ENCODE measurements at places on chromosomes 6 and 20. TPM values are rescaled to one million over a fixed set of nuclear protein-coding genes. Genes with fewer than 3 reads are reported as not detected.

DNA sequence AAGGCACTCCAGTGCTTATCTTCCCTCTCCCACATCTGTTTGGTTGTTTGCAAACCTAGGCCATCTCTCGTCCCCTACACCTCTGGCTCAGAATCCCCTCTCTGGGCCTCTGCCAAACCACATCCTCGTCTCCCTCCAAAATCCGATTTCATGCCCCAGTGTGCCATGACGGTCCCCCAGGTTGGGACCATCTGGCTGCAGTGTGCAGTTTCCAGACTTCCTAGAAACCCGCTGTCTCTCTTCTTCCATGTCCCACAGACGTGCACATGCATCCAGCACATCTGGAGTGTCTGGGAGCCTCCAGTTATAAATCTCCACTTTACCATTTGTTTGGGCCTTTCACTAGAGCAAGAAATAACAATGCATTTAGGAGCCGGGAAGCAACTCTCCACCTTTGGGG is 316.2 kb downstream of the KIF16B start:
- no peaks in the 10 kb centered on the region for H3K27me3 ChIP-seq
- no peak overlapping the region for H3K4me3 ChIP-seq
- no peak for DNase-seq
- H3K36me3 ChIP-seq = no peaks in the 10 kb centered on the region

Gene PSMB8
- 62.7 TPM for total RNA-seq

DNA sequence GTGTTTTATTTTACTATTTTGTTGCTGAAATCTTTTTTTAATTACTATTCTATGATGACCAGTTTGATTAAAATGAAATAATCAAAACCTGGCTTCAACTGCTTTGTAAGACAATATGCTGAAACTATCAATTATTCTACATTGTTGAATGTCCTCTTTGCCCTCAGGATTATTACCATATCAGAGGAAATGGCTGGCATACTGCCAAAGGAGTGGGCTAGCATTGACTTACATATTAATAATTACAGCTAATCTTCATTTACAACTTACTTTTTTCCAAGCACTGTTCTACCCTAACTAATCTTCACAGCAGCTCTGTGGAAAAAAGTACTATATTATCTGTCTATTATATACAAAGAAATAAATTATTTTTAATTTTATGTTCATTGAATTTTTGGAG is 560.5 kb downstream of the BCKDHB start:
- no peaks in the 10 kb centered on the region for H3K36me3 ChIP-seq
- H3K4me1 ChIP-seq = no peaks in the 10 kb centered on the region
- no peak overlapping the region for H3K4me3 ChIP-seq
- H3K27me3 ChIP-seq = no peaks in the 10 kb centered on the region
- no peak overlapping the region for H3K27ac ChIP-seq

Gene ZNF831
- total RNA-seq = 0.34 TPM

GRCh38 chr6:157546321-157546720 is 165.3 kb downstream of the ZDHHC14 start:
- no peak for DNase-seq
- no peaks in the 10 kb centered on the region for H3K4me1 ChIP-seq
- peaks cover 7% of the 10 kb centered on the region for H3K36me3 ChIP-seq
- no peak overlapping the region for H3K4me3 ChIP-seq

Gene FERMT1
- 39.3 TPM for total RNA-seq

DNA sequence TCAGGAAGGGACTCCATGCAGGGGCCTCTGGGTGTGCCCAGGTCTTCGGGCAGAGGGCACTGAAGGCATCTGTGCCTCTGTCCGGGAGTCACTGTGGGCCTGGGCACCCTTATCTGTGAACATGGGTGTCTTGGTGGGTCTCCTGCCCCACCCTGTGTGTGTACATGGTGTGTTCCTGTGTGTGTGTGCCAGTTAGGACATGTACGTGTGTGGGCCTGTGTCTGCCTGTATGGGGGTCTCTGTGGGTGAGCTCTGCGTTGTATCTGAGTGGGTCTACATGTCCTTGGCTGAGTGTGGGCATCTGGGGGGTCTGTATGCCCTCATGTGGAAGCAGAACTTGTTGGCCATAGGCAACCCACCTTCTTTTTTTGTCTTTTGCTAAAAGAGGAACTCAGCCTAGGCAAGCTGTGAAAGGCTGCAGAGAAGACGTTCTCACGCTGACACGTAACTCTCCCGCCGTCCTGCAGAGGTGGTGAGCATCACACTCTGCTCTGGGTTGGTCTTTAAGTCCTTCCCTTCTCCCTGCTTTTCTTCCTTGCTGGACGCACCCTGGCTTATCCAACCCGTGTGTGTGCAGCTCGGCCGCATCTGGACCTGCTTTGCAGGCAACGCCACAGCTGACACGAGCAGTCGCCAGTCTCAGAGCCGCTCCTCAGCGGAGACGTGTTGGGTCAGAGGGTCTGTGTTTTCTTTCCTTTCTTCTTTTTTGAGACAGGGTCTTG is 532 bp upstream of the NPBWR2 start:
- DNase-seq = no peak
- peaks cover under 1% of the 10 kb centered on the region for H3K4me1 ChIP-seq
- no peaks in the 10 kb centered on the region for H3K36me3 ChIP-seq
- no peak overlapping the region for H3K4me3 ChIP-seq

Gene TFAP2C
- total RNA-seq = 88.0 TPM

GRCh38 chr20:59094576-59094975 is 52.0 kb upstream of the PRELID3B start:
- no peak for DNase-seq
- H3K27me3 ChIP-seq = no peaks in the 10 kb centered on the region
- H3K4me3 ChIP-seq = no peak overlapping the region
- H3K4me1 ChIP-seq = no peaks in the 10 kb centered on the region
- no peaks in the 10 kb centered on the region for H3K36me3 ChIP-seq
- no peak overlapping the region for H3K27ac ChIP-seq

DNA sequence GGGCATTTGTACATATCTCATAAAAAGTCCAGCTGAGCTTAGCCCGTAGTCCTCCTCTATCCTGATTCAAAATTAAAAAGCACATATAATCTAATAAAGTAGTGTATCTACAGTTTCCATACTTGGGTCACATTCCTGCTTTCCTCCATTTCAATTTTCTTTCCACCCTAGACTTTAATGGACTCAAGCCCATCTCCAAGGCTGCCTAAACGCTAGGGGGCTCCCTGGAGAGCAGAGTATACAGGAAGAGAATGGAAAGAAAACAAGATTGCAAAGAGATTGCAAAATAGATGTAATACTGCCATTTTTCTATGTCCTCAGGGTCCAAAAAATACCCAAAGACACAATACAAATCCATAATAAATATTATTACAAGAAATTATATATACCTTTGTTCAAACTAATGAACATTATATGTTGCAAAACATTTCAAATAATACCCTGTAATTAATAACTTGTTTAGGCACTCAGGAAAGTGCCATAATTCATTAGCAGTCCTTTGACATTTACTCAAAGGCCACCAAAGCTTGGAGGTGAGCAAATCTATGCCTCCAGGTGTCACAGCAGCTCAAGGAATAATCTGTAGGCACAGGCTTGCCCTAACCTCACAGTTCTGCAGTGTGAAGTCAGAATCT is 2.4 kb upstream of the MCM3 start:
- peaks cover 7% of the 10 kb centered on the region for H3K36me3 ChIP-seq
- no peak overlapping the region for H3K27ac ChIP-seq

- no peak overlapping the region for H3K4me3 ChIP-seq
- H3K27ac ChIP-seq = no peak overlapping the region
- peaks cover 63% of the 10 kb centered on the region for H3K36me3 ChIP-seq
- H3K4me1 ChIP-seq = no peaks in the 10 kb centered on the region
- DNase-seq = no peak
These were observed 66.3 kb upstream of the DYNLRB1 start for GRCh38 chr20:34449674-34450592.

Gene CYP39A1
- total RNA-seq = 39.0 TPM

Gene CASS4
- total RNA-seq = 0.42 TPM

Gene BMP7
- 23.4 TPM for total RNA-seq

GRCh38 chr6:20771409-20771808 is 237.2 kb downstream of the CDKAL1 start:
- no peaks in the 10 kb centered on the region for H3K36me3 ChIP-seq
- DNase-seq = no peak
- no peaks in the 10 kb centered on the region for H3K27me3 ChIP-seq
- no peak overlapping the region for H3K27ac ChIP-seq
- no peaks in the 10 kb centered on the region for H3K4me1 ChIP-seq

GRCh38 chr20:654417-654750 is 1.4 kb upstream of the SRXN1 start:
- H3K27me3 ChIP-seq = peaks cover 7% of the 10 kb centered on the region
- peaks cover 23% of the 10 kb centered on the region for H3K4me1 ChIP-seq
- no peak overlapping the region for H3K27ac ChIP-seq
- H3K4me3 ChIP-seq = no peak overlapping the region
- DNase-seq = no peak
- H3K36me3 ChIP-seq = peaks cover 8% of the 10 kb centered on the region

DNA sequence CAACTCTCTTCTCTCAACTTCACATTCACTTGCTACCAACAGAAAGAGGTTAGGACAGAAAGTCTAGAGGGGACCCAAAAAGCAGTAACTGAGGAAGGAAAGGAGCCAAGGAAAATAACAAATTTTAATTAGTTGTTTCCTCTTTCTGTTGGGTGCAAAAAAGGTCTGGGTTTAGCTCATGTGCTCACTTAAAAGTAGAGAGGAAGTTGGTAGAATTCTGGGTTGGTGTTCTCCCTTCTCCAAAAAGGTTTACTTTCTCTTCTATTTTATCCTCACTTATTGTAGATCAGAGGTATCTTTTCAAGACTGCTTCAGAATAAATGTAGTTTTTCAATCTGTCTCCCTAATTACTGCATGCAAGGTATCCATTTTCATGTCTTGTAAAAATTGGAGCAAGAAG is 42.8 kb downstream of the MAP3K7 start:
- no peaks in the 10 kb centered on the region for H3K27me3 ChIP-seq
- no peaks in the 10 kb centered on the region for H3K4me1 ChIP-seq

Gene PGC
- not detected for total RNA-seq

Gene NKX2-2
- total RNA-seq = not detected

- no peaks in the 10 kb centered on the region for H3K36me3 ChIP-seq
- no peaks in the 10 kb centered on the region for H3K27me3 ChIP-seq
- no peak for DNase-seq
- no peak overlapping the region for H3K27ac ChIP-seq
- peaks cover 2% of the 10 kb centered on the region for H3K4me1 ChIP-seq
These were observed 497.2 kb upstream of the JARID2 start for GRCh38 chr6:14748679-14749078.

GRCh38 chr6:52667572-52667971 is 3.3 kb upstream of the TMEM14A start:
- H3K4me3 ChIP-seq = no peak overlapping the region
- no peaks in the 10 kb centered on the region for H3K27me3 ChIP-seq
- no peaks in the 10 kb centered on the region for H3K36me3 ChIP-seq
- H3K4me1 ChIP-seq = peaks cover 39% of the 10 kb centered on the region
- no peak for DNase-seq

GRCh38 chr6:98831057-98831958 is 3.1 kb upstream of the POU3F2 start:
- H3K4me1 ChIP-seq = peaks cover 63% of the 10 kb centered on the region
- H3K4me3 ChIP-seq = peak overlapping the region; percentile 5
- DNase-seq = no peak
- H3K27ac ChIP-seq = no peak overlapping the region

Gene LY6G5C
- total RNA-seq = 5.1 TPM

DNA sequence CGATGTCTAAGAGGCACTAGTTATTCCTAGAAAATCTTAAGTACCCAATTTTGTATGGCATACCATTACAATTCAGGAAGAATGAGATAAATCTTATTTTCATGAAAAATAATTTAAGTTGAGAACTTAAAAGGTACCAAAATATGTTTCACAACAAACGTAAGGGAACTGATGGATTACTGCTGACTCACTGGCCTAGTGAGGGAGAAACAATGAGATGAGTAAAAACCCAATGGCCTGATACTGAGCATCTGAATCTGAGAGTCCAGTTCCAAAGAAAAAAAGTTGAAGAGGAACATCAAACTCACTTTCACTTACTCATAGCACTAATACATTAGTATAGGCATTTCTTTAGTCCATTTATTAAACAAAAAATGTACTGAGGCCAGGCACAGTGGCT is 56.0 kb downstream of the MDN1 start:
- H3K4me1 ChIP-seq = no peaks in the 10 kb centered on the region
- peaks cover 78% of the 10 kb centered on the region for H3K36me3 ChIP-seq
- H3K27ac ChIP-seq = no peak overlapping the region
- no peaks in the 10 kb centered on the region for H3K27me3 ChIP-seq

GRCh38 chr6:123016431-123017103 is 20.5 kb downstream of the CLVS2 start:
- H3K4me3 ChIP-seq = no peak overlapping the region
- H3K4me1 ChIP-seq = no peaks in the 10 kb centered on the region
- no peak for DNase-seq
- no peaks in the 10 kb centered on the region for H3K27me3 ChIP-seq

- no peak overlapping the region for H3K4me3 ChIP-seq
- peak; percentile 58 for DNase-seq
- no peaks in the 10 kb centered on the region for H3K36me3 ChIP-seq
- H3K27me3 ChIP-seq = peaks cover 50% of the 10 kb centered on the region
These were observed 131.6 kb downstream of the PHACTR3 start for GRCh38 chr20:59735917-59736316.

DNA sequence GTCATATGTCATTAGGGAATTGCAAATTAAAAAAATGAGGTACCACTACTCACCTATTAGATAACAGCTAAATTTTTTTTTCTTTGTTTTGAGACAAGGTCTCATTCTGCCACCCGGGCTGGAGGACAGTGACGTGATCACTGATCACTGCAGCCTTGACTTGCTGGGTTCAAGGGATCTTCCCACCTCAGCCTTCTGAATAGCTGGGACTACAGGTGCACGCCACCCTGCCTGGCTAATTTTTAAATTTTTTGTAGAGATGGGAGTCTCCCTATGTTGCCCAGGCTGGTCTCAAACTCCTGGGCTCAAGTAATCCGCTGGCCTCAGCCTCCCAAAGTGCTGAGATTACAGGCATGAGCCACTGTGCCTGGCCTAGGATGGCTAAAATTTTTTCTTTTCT is 57.1 kb upstream of the NCOA3 start:
- H3K27me3 ChIP-seq = no peaks in the 10 kb centered on the region
- H3K36me3 ChIP-seq = no peaks in the 10 kb centered on the region
- no peak for DNase-seq
- no peak overlapping the region for H3K4me3 ChIP-seq
- H3K27ac ChIP-seq = no peak overlapping the region
- no peaks in the 10 kb centered on the region for H3K4me1 ChIP-seq

GRCh38 chr20:44431502-44432234 is 44.0 kb upstream of the TTPAL start:
- no peaks in the 10 kb centered on the region for H3K4me1 ChIP-seq
- H3K4me3 ChIP-seq = no peak overlapping the region
- no peak overlapping the region for H3K27ac ChIP-seq
- DNase-seq = no peak
- H3K27me3 ChIP-seq = peaks cover 28% of the 10 kb centered on the region

Gene TTBK1
- total RNA-seq = not detected

GRCh38 chr6:75747152-75747992 is 1.7 kb upstream of the MYO6 start:
- no peaks in the 10 kb centered on the region for H3K27me3 ChIP-seq
- H3K36me3 ChIP-seq = no peaks in the 10 kb centered on the region
- H3K4me3 ChIP-seq = no peak overlapping the region
- H3K4me1 ChIP-seq = peaks cover 27% of the 10 kb centered on the region

Gene CLPSL1
- not detected for total RNA-seq

- no peak overlapping the region for H3K4me3 ChIP-seq
- H3K27ac ChIP-seq = peak overlapping the region; percentile 43
- no peak for DNase-seq
- H3K4me1 ChIP-seq = peaks cover 24% of the 10 kb centered on the region
These were observed 72.6 kb downstream of the HIVEP2 start for GRCh38 chr6:142872376-142872775.

Gene MDFI
- 35.5 TPM for total RNA-seq

Gene CDH26
- total RNA-seq = 2.1 TPM

Gene RGS17
- total RNA-seq = 0.34 TPM

- H3K27ac ChIP-seq = no peak overlapping the region
- no peak overlapping the region for H3K4me3 ChIP-seq
- no peaks in the 10 kb centered on the region for H3K36me3 ChIP-seq
These were observed 122.3 kb downstream of the B3GAT2 start for GRCh38 chr6:70834520-70834919.

Gene REV3L
- total RNA-seq = 20.9 TPM

Data from suprapubic skin (tissue), 4 donors.